Foreskin fibroblast (primary cell): ENCODE measurements at places on chromosomes 12 and 14.

- DNase-seq: no peak
These were observed 137.8 kb upstream of the FRMD6 start for GRCh38 chr14:51513933-51514332.

DNA sequence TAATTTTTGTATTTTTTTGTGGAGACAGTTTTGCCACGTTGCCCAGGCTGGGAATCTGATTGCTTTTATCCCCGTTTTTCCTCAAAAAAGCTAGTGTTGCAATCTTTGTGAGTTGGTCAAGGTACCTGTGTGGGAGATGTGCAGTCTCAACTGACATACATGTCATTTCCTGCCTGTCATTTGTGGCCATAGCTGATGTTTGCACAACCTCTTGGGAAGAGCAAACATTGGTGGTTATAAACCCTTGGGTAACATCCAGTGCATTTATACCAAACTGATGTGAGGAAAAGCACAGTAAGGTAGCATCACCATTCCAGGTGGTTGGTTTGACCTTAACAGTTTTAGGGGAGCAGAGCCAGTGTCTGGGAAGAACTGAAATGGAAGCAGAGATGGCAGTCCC, 54.7 kb downstream of the ATG14 start:
- no peak for DNase-seq

DNA sequence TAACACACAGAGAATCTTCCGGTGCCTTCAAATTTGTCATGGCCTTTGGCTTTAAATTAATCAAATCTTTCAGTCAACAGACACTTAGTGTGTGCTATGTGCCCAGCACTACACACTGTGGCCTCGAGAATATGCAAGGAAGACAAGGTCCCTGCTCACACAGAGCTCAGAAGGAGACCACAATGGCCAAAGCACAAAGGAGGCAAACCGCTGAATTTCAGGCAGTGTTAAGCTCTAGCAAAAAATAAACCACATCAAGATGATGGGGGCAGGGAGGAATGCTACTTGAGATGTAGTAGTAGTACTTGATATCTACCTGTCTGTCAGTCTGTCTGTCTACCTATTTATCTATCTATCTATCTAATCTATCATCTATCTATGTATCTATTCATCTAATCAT, 227.9 kb downstream of the TMEM132D start:
- no peak for DNase-seq

DNA sequence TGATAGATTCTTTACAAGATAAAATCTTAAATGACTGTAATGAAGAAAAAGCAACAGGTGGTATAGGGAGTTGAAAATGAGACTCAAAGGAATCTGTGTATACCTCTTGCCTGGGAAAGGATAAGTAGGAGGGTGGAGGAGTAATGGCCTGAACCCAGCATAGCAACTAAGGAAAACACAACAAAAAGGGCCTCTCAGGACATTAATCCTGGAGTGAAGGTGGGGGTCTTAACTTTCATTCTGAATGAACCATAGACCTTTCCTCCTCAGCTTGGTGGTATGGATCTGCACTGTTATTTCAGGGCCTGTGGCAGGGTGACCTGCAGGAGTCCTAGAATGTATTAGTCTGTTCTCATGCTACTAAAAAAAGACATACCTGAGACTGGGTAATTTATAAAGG, 185.6 kb downstream of the AKAP6 start:
- DNase-seq: no peak

DNA sequence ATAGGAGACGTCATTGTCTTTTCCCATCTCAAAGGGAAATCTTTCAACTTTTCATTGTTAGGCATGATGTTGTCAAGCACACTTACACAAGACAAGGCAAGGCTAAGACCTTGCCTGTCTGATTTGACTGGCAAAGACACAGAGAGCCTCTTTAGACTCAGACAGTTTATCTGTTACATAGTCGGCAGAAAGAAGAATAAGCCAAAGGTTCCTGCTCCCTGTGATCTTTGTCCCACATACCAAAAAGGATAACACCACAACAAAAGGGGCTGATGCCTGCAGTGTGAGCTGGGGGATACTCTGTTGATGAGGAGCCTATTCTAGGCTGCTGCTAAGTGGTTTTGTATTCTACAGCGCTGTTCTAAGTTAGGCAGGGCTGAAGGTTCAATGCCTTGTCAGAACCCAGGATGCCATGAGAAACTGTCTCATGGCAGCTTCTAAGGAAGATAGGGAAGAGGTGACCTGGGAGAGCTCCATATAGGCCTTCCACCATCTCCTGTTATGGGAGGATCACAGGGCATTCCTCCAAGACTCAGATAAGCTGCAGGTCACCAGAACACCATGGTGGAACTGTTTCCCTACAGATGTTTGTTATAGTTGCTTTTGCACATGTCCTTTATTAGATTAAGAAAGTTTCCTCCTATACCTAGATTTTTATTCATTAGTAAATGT, 12.7 kb downstream of the ERC1 start:
- DNase-seq: no peak

- no peak for DNase-seq
These were observed 244.5 kb upstream of the LRFN5 start for GRCh38 chr14:41362139-41362538.

GRCh38 chr14:22485178-22485577, 103.8 kb downstream of the DAD1 start:
- DNase-seq: no peak
